ENCODE measurements at places on chromosomes 5 and 9.

DNA sequence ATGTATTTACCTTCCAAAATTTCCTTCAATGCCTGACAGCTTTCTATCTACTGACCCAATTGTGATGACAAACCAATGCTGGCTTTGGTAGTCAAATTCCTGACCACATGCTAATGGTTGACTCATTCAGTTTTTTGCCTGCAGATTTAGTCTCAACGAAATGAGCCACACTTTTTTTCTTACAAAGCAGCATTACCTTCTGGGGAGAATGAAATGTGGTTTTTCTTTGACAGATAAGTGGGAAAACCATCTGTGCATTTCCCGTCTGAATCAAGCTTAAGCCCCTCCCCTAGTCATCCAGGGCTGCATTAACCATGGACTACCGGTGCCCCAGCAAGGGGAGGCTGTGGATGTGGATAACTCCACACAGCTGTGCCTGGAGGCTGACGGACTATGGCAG is 99.6 kb upstream of the TAF11L2 start:
- DNase-seq: no peak

- no peak for DNase-seq
Observed at GRCh38 chr9:14677872-14678271, 15.4 kb downstream of the ZDHHC21 start.

DNA sequence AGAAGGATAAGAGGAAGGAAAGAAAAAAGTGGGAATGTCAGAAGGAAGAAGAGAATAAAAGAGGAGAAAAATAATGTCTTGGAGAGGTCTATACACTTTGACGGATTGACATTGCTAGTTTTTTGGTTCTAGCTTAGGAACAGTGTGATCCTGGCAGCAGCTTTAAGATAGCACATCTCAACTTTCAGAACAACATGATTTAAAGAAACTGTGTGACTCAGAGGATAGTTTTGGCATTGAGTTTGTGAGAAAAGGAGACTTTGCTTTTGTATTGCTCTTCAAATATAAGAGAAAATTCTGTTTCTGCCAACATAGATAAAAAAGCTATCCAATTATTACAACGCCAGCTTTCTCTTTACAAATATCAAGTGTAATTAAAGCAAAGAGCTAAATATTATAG is 260.7 kb upstream of the ARRDC3 start:
- DNase-seq: no peak

- no peak for DNase-seq
Observed at GRCh38 chr9:99677281-99677680, 144.4 kb upstream of the NR4A3 start.

DNA sequence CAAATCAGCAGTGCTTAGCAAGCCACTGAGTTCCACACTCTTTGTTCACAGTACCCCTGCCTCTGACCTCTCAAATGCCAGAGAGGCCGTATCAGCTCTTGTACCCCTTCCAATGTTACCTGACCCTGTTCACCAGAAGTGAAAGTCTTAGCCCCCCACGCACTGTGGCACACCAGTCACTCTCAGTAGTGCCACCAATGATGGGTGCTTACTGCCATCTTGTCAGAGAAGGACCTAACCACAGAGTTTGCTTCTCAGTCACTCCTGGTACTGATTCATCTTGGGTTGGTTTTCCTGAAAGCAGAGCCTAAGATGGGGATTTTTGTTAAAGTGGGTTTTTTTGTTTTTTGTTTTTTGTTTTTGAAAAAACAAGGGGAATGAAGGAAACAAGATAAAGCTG is 28.8 kb upstream of the PANK3 start:
- no peak for DNase-seq

DNA sequence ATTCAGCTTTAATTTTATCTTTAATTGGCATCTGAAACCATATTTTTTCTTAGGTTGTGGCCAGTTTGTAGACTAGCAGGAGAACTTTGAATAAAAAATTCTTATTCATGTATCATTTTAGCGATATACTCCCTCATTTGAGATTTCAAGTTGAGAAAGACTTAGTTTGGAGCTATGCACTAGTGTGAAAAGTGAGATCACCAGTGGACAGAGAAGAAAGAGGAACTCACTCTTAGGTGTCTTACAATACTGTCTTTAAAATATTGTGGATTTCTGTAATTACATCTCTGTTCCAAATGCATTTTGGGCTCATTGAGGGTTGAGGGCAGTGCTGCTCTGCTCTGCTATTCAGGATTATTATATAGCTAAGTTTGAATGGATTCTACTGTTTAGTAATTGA is 54.7 kb downstream of the NAA35 start:
- no peak for DNase-seq

DNA sequence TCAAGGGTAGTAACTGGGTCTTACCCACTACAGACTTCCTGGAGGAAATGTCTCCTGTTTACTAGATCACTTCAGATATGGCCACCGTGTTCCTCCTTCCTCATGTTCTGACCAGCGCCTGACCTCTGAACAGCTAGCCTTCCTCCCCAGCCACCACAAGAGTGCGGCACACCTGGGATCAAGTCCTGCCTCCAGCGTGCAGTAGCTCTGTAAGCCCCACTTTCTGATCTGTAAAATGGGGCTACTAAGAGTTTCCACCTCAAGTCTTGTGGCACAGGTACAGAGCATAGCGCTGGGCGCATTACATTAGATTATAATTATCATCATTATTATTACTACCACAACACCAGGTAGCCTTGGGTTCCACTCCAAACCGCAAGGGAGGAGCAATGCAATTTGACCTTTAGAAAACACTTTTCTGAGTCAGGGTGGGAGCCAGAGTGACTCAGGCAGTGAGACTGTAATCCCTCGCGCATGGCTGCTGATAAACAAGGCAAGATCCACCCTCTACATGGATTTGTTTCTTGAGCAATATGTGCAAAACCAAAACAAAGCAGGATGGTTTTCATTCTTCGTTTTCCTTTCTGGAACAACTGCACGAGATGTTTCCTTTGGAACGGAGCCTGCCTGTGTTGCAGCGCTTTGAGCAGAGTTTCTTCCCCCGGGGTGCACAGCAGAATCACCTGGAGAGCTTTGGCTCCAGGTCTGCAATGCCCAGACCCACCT is 65.0 kb upstream of the ANGPTL2 start:
- DNase-seq: no peak

DNA sequence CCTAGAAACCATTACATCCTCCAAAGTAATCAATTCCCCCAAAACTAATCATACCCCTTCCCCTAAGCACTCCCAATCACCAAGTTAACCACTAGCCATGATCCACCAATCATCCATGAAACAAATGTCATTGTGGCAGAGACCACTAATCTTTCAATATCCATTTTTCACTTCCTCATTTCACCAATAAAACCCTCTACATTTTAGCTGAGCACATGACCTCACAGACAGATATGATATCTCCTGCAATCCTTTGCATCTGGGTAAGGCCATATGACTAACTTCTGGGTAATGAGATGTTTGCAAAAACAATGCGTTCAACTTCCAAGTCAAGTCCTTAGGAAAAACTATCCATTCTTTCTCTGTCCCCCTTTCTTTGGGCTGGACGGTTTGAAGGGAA is 20.7 kb downstream of the OR2S2 start:
- no peak for DNase-seq

- DNase-seq: no peak
Observed at GRCh38 chr5:127934791-127935256, 148.7 kb upstream of the SLC12A2 start.

GRCh38 chr9:68705531-68706362 is 707 bp downstream of the PIP5K1B start:
- DNase-seq: no peak

DNA sequence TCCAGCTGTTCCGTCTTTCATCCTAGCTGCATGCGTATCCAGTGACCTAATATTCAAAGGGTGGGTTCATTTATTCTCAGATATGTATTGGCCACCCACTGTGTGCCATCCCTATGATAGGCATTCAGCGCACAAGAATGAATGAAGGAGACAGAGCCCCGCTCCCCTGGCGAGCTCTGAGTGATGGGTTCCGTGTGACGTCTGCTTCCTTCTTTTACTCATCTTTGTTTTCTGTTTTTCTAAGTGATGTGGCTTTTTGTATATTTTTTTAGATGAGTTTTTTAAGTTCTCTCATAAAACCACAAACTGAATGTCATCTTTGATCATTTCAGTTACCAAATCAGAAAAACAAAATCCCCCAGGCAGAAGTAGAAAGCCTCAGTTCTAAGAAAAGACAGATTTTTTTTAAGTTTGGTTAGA is 168.3 kb upstream of the OTULINL start:
- DNase-seq: no peak

GRCh38 chr9:78296201-78296892 is 578 bp upstream of the PSAT1 start:
- peak; percentile 9 for DNase-seq

GRCh38 chr9:137085920-137086530 is 760 bp upstream of the MAN1B1 start:
- DNase-seq: no peak

- no peak for DNase-seq
Observed at GRCh38 chr5:172407822-172408221, 46.5 kb downstream of the SH3PXD2B start.

DNA sequence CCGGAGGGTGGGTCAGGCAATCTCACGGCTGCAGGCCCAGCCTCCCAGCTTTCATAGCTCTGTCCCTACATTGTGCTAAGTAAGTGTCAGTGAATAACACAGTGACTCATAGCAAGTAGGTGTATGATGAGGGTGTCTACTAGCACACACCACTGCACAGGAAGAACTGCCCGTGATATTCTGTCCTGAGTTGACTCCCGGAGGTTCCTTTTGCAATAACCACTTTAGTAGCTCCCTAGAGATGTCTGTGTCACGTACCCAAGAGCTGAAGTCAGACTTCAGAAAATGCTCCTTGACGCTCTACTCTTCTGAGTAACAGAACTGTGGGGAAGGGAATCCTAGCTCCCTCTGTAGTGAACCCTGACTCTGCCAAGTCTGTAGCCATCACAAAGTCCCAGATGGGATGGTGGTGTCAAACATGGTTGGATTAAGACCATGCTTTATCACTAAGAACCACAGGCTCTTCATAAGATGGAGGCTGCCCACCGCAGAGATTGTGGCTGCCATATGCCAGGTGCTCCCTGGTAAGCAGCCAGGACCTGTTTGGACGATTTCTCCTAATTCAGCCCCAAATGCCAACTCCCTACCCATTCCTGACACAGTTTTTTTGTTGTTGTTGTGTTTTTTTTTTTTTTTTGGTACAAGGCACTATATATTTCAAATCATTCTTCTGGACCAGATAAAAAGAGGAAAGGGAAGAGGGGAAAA is 352.6 kb upstream of the PANK3 start:
- no peak for DNase-seq

- DNase-seq: no peak
Observed at GRCh38 chr5:1312206-1312605, 17.3 kb upstream of the TERT start.

- DNase-seq: no peak
Observed at GRCh38 chr9:92938025-92938424, 9.3 kb upstream of the FGD3 start.

DNA sequence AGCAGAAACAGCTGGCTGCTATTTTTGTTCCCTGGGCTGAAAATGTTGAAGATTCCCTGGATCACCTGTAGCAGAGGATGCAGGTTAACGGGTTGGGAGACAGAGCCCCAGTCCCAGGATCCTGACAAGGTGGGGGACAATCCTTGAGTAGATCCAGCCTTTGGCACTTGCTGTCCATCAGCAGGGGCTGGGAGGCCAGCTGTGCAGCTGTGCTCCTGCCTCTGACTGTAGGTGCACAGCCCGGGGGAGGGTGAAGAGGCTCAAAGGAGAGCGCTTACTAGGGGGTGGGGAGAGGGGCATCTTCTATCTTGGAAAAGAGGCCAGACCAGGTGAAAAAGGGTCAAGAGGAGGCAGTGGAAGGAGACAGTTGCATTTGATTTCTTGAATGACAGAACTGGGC is 3.5 kb upstream of the DDX41 start:
- no peak for DNase-seq

- no peak for DNase-seq
Observed at GRCh38 chr5:154608531-154609011, 130.5 kb upstream of the HAND1 start.

DNA sequence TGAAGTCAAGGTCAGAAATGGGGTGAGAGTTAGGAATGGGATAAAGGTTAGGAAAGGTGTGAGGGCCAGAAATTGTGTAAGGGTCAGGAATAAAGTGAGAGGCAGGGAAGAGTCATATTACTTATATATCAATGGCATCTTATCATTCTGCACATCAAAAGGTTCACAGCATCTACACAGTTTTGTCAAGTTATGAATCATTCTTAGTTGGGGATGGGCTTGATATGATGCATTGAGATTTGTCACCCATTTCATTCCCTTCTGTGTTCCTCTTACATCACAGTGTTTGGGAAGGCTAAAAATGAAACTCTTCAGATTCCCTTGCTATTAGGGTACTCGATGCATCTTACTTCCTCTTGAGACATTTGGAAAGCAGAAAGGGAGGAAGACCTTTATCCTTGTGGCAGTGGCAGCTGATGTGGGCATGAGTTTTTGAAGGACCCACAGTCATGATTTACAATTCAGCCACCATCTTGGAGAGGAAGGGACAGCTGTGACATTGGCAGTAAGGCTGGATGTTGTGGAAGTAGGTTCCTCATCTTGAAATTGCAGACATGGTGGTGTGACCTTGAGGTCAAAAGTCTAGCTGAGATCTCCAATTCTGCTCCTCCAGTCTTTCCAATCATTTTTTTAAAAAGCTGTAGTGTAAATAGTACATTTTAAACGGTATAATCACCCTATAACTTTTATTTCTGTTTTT is 24.2 kb upstream of the NPR3 start:
- no peak for DNase-seq

DNA sequence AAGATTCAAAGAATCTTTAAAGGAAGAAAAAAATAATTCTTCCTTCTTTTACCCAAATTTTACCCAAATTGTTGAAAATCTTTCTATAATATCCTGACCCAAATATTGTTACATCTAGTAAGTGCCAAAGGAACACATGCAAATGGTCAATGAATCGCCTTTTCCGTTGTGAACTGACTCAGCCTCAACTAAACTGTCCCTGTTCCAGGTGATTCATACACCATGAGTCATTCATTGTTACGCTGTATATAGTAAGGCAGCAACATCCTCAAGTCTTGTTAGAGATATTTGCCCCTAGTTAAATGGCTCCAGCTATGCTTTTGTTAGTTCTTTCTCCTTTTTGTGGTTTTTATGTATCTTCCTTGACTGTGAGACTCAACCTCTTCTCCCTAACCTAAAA is 9.7 kb downstream of the PTGER4 start:
- DNase-seq: no peak

DNA sequence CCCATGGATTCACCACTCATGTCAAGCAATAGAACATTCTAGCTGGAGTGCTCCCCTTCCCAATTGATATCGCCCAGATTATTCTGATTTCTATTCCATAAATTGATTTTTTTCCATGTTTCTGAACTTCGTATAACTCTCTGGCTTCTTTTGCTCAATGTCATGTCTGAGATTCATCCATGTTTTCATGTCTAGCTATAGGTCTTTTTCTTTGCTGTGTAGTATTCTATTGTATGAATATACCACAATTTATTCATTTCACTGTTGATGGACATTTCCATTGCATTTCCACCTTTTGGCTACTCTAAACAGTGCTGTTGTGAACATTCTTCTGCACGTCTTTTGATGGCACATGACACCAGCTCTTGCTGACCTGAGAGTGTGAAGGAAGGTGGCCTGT is 19.6 kb downstream of the PTPA start:
- DNase-seq: no peak

Measured in stimulated activated CD4-positive, alpha-beta T cell treated with anti-CD3 and anti-CD28 coated beads, TNF-alpha, amount 100 ng/mL, for 1 hour (primary cell).